ENCODE measurements at places on chromosomes 12 and 14.

GRCh38 chr14:31154956-31155355, 52.6 kb downstream of the HECTD1 start:
- DNase-seq: peak; percentile 38

GRCh38 chr14:32947792-32948191, 9.1 kb downstream of the NPAS3 start:
- DNase-seq: no peak

DNA sequence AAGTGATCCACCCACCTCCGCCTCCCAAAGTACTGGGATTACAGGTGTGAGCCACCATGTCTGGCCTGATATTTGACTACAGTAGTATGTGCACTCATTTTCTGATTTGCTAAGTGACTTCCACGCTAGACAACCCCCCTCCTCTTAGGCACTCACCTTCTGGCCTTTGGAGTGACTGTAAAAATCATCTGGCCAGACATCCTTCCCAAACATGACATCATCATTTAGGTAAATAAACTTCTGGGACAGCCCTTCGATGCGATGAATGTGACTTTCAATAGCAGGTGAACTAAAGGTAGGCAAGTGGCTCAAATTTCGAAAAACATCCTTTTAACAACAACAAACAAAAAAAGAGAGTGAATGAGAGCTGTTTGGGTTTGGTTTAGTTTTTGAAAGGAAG, 30.6 kb upstream of the SYCP3 start:
- no peak for DNase-seq

- DNase-seq: no peak
Observed at GRCh38 chr14:56886471-56887062, 76.3 kb upstream of the OTX2 start.

GRCh38 chr14:32509632-32510187, 180.6 kb downstream of the AKAP6 start:
- peak; percentile 100 for DNase-seq

DNA sequence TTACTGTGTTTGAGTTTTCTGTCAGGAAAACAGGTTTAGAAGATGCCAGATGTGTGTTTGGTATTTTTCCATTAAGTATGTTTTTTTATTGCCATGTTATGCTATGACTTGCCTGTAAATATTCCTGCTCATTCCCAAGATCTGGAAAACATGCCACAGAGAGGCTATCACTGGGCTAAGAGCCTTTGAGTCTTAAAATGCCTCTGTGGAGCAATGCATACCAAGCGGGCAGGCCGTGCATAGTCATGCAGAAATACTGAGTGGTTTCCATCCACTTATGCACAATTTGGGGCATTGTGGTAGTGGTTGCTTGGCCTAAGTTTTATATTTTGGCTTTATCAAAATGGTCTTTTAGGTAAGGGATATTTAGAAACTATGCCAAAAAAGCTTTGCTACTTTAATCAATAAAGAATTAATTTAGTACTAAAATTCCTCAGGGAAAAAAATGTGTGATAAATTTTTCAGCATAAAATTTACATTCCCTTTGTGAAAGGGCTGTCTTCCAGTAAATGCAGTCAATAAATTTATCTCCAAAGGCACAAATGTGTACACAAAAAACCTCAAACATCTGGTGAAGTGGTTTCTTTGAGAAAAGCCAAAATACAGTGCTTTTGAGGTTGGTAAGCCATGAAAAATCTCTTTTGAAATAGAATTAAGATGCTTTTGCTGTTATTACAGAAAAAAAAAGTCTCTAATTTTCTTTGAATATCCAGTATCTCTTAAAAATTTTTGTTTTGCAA, 341.3 kb upstream of the FBXO33 start:
- no peak for DNase-seq

- DNase-seq: no peak
Observed at GRCh38 chr12:11808931-11809330, 159.5 kb downstream of the ETV6 start.

- peak; percentile 35 for DNase-seq
Observed at GRCh38 chr14:29858299-29858698, 69.3 kb downstream of the PRKD1 start.

DNA sequence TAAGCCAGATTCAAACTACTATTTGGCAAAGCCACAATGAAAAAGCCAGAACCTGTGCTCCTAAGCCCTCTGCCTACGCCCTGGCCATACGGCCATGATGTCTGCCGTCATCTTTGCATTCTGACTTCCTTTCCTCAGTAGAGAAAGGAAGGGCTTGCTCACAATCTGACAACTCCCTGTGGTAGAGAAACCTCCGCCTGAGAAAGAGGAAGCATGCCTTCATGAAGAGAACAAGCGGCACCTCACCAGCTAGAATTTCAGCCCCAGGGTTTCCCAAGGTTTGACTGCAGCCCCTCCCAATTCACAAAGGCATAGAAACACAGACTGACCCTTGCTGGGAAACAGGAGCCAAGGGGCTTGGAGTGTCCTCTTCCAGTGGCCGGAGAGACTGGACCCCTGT, 25.7 kb downstream of the TEP1 start:
- DNase-seq: no peak

GRCh38 chr14:51410897-51411296, 170.8 kb downstream of the TMX1 start:
- DNase-seq: peak; percentile 87

DNA sequence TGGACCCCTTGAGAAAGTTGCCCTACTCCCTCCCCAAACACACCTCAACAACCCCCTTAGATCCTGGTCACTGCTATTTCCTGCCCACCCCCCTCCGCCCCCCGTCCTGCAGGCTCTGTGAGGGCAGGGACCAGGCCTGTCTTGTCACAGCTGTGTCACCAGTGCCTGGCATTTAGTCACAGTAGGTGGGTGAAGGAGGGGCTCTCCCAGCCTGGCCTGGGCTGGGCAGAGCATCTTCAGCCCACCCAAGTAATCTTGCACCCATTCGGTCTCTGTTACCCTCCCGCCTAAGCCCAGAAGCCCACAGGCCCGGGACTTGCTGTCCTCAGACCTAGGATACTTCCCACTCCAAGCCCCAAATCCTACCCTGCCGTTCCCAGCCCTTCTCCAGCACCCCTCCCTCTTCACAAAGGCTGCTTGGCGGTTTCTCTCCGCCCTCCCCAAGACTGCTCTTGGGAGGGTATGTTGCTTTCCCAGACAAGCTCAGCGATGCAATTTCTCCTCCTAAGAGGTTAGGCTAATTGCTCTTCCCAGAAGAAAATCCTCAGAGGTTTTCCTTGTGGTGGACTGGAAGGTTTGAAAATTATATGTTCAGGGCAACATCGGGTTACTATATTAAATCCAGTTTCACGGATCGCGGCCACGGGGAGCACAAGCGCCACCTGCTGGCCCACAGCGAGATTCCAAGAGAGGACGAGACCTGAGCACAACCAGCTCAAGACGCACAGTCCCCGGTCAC, 50.8 kb upstream of the ZFP36L1 start:
- DNase-seq: peak; percentile 75

- DNase-seq: no peak
Observed at GRCh38 chr12:105729926-105730325, 399.4 kb downstream of the C12orf75 start.

- no peak for DNase-seq
Observed at GRCh38 chr12:79769189-79769859, 78.6 kb upstream of the PAWR start.

DNA sequence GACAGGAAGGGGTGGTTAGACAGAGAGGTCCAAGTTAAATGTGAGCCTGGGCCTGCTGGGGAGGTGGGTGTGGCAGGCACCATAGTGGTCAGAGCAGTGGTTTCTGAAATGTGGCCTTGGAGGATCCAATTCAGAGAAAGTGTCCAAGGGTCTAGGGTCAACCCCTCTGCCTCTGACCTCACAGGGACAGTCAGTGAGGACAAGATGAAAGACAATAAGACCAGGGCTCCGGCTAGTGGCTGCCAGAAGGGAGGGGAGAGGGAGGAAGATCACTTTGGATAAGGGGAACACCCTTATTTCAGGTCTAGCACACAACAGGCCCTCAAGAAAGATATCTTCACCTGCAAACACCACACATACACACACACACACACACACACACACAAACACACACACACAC, 335.1 kb downstream of the MED13L start:
- DNase-seq: no peak

- DNase-seq: no peak
Observed at GRCh38 chr14:45904314-45904713, 651.3 kb upstream of the MIS18BP1 start.

DNA sequence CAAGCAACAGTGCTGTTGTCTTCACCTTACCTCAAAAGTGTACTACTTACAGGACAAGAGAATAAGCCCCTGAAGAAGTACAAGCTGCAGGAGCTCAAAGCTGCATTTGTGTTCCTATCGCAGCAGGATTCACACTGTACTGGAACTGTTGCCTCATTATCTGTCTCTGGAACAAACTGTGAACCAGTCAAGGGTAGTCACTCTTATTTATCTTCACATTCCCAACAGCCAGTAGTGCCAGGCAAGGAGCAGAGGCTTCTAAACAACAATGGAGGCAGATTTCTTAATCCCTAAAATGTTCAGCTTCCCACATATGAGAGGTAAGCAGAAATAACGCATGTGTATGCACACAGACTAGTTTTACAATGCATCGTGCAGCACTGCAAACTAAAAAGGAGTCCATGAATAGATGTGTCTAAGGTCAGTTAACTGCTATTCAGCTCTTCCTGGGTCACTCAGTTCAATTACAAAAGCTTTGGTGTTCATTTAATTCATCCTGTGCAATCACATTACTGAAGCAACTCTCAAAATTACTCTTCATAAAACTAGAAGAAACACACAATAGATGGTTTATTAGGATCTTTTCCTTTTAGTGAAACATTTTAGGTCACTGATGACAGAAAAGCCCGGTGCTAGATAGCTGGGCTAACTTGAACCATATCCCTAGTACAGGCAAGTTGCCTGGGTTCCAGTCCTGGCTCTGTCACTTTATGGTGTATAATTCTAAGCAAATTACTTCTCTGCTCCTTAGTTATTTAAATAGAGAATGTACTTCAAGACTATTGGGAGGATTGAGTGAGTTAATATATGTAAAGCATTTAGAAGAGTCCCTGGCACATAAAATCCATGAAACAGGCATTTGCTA, 2.7 kb downstream of the APPL2 start:
- peak; percentile 46 for DNase-seq

DNA sequence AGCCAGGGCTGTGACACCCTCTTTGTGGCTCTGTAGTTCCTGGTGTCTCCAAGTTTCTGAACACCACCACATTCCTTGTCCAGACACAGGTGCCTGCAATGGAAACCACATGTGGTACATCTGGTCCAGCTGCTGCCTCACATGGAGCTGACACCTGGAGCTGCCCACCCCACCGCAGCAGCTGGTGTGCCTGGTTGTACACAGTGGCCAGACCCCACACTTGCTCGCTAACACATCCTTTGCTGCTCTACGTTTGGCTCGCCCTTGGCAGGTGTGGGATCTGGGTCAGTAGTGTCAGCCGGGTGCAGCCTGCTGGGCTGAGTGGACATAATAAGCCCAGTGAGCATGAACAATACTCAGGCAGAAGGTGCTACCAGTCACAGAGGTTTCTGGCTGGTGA, 198.9 kb downstream of the ADGRD1 start:
- no peak for DNase-seq

DNA sequence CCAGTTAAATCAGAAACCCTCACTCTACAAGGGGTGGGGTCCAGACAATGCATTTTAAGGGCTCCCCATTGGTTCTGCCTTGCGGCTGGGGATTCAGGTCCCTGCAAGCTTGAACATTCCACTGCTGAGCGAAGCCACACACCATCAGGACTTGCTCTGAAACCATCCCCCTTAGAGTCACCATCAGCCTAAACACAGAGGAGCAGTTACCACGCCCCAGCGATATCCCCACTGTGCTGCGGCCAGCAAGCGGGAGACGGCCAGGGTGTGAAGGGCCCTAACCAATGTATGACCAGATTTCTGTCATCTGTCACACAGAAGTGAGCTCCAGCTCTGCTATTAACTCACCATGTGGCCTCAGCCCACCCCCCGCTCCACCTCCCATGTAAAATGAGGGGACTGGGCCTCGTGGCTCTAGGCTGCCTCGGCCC, 29.7 kb downstream of the CCDC88C start:
- no peak for DNase-seq

GRCh38 chr14:69666112-69666511, 54.7 kb downstream of the SUSD6 start:
- no peak for DNase-seq

DNA sequence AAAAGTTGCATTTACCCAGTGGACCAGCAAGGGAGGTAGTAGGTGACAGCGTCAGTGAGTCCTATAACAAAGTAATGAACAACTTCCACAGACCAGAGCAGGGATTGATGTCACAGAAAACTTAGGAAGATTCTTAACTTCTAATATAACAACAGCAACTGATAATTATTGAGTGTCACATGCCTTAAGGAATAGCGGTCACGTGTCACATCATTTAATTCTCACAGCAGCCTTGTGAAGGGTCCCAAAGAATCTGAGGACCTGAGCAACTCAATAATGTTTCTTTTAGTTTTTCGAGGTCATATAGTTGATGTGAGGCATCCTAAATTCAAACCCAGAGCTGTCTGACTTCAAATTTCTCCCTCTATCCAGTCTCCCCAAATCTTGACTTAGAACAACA, 422.2 kb downstream of the EGLN3 start:
- no peak for DNase-seq

- DNase-seq: peak; percentile 86
Observed at GRCh38 chr12:81080431-81080983, 2.6 kb downstream of the ACSS3 start.

- peak; percentile 79 for DNase-seq
Observed at GRCh38 chr14:65258391-65258790, 154.1 kb upstream of the FUT8 start.

- no peak for DNase-seq
Observed at GRCh38 chr12:127685931-127686330, 581.0 kb upstream of the TMEM132C start.

DNA sequence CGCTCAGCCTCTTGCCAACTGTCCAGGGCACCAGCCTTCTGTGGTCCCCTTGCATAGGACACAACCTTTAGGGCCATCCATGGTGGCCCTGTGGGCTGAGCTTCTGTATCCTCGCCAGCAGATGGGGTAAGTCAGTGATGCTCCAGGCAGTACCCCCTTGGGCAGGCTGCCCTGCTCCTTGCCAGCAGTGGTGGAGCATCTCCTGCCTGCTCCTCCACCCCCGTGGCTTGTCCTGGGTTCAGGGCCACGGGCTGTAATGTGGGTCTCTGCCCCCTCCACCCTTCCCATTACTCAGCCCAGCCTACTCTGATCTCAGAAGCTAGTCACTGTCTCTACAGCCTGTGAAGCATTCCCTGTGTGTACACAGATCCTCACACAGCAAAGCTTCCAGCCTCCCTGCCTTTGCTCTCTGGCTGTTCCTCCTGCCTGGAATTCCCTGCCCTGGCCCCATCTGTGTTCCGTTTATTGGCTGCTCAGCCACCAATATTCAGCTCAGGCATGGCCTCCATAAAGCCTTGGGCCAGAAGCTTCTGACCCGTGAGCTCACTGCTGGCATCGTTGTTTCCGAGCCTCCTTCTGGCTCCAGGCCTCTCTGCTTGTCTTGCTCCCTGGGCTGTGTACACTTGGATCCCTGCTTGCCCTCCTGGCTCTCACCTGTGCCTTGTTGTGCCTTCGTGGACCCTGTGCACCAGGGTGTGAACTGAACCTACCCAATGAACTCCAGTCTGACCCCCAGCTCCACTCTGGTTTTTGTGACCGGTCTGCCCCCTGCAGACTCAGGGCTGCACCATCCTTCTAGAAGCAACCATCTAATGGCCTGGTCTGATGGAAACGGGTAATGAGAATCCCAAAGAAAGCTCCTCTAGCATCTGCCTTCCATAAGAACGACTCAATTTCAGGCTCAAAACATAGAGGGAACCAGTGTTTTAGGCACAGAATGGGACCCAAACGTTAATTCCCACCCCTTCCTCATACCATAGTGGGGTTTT, 177.0 kb upstream of the PRMT8 start:
- DNase-seq: peak; percentile 44

GRCh38 chr14:36805131-36805559, 143.5 kb downstream of the PAX9 start:
- peak; percentile 14 for DNase-seq

- peak; percentile 10 for DNase-seq
Observed at GRCh38 chr14:26021759-26022158, 576.1 kb downstream of the NOVA1 start.
